ENCODE measurements at places on chromosomes 1 and 21. TPM values are rescaled to one million over a fixed set of nuclear protein-coding genes. Genes with fewer than 3 reads are reported as not detected.
A peak's percentile ranks its signal among the peaks of the same experiment; 100 is the strongest.

- H3K27me3 ChIP-seq = no peaks in the 10 kb centered on the region
- H3K4me3 ChIP-seq = no peak overlapping the region
Observed at GRCh38 chr1:89257041-89257440, 15.6 kb downstream of the GBP5 start.

GRCh38 chr1:97105531-97105930 lies 383.9 kb downstream of the PTBP2 start:
- no peak overlapping the region for H3K27ac ChIP-seq
- DNase-seq = no peak
- H3K4me3 ChIP-seq = no peak overlapping the region
- H3K27me3 ChIP-seq = no peaks in the 10 kb centered on the region
- H3K4me1 ChIP-seq = no peaks in the 10 kb centered on the region

GRCh38 chr1:77386276-77386675 lies 104.5 kb downstream of the AK5 start:
- no peak for DNase-seq
- no peaks in the 10 kb centered on the region for H3K27me3 ChIP-seq
- H3K36me3 ChIP-seq = no peaks in the 10 kb centered on the region
- H3K27ac ChIP-seq = no peak overlapping the region
- H3K4me3 ChIP-seq = no peak overlapping the region

DNA sequence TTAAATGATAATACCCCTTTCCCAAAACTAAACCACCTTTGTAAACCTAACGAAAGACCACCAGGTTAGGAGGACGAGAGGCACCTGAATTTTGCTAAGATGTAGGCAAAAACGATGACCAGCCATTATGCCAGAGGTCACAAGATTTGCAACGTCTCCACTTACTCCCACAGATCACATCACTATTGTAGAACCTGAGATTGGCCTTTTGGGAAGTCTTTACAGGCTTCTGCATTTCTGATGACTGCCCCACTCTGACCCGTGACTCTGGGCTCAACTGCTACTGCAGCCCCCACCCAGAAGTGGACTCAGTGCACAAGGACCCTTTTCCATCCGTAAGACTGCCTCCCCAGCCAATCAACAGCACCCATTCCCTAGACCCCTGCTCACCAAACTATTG lies 36.4 kb upstream of the COL6A2 start:
- H3K27ac ChIP-seq = peak overlapping the region; percentile 70
- no peak overlapping the region for H3K4me3 ChIP-seq
- H3K36me3 ChIP-seq = no peaks in the 10 kb centered on the region
- peaks cover 42% of the 10 kb centered on the region for H3K4me1 ChIP-seq

The C1orf21 gene
- 73.0 TPM for total RNA-seq

The OPRD1 gene
- total RNA-seq = not detected

The SERINC2 gene
- 79.6 TPM for total RNA-seq

Measured in suprapubic skin (tissue), 4 donors.